Activated effector memory CD4-positive, alpha-beta T cell treated with Interleukin-2 at 50 U/mL for 16 hours (primary cell): ENCODE measurements at places on chromosomes 6 and 20.

- DNase-seq = no peak
These were observed 13.0 kb downstream of the SLC2A4RG start for GRCh38 chr20:63752411-63753101.

DNA sequence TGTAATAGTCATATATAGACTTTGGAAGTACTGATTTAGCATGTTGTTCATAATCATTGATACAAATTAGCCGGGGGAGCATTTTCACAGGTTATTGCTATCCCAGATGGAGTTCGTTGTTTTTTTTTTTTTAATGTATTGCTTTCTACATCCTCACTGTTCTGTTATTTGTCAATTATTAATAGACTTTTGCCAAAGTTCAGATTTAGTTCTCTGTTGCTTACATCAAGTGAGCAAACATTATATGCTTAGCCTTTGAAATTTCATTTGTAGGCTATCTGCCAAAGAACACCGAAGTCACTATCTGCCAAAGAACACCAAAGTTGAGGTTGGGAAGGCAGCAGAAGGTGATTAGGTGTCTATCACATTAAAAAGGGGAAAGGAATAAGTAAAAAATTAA lies at the start of gene HAO1:
Gene HAO1 (minus strand): TSS at position 118 of the 400 bp plus-strand sequence. CDS start 36 bp downstream, at position 82.
- no peak for DNase-seq

DNA sequence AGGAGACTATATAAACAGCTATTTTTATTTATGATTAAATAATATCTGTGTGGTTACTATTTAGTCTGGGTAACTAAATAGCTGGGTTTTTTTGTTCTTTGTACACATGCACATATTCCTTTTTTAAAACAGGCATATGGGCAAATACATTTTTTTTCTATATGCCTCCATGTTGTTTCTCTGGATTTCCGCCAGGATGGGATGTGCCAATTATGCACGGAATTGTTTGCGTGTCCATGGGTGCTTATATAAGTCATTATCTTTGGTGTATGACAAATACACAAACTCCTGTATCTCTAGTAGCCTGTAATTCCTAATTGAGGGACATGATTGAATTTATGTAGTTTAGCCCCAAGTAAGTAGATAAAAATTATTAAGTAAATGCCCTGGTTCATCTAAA lies 226.9 kb downstream of the BCKDHB start:
- DNase-seq = no peak

DNA sequence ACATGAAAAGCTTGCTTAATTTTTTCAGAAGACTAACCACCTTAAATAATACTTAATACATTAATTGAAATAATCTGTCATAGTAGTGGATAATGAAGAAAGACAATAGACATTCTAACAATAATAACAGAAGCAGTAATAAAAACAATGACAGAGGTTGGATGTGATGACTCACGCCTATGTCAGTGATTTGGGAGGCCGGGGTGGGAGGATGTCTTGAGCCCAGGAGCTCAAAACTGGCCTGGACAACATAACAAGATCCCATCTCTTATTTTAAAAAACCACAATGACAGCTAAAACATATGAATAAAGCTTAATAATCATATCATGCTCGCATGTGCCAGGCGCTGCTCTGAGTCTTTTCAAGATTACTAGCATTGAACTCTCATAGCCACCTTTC lies 105.5 kb downstream of the IPCEF1 start:
- DNase-seq = no peak

DNA sequence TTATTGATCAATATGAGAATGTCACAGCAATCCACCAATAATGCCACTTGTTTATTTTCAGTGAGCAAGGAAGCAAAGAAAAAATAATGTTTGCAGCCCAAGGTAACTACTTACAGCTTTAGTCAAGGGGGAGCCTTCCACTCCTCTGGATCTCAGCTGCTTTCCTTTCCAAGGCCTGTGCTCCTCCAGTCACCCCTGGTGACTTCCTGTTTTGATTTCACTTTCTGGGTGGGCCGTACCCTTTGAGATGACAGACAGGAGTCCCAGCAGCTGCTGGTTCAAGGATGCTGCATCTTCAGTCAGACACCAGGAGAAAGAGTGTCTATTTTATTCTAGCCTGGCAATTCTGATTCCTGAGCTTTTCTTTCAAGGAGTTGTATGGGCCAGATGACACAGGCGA lies 5.6 kb upstream of the VNN2 start:
- peak; percentile 7 for DNase-seq

- DNase-seq = no peak
These were observed 10.7 kb downstream of the PEDS1 start for GRCh38 chr20:50142812-50143211.

DNA sequence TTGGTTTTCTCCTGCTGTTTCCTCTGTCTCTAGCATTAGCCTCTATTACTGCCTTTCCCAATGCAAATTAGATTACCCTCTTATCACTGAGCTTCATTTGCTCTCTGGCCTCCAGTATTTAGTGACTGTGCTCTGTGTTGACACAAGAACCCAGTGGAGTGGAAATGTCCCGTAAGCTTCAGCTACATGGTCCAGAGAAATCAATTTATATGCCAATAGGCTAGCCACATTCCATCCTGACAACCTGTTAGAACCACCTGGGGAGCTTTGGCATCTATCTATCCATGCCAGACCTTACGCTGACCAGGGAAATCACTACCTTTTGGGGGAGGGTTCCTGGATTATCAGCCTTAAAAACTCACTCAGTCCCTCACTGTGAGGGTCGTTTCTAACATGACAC lies 459.6 kb downstream of the UTRN start:
- no peak for DNase-seq

DNA sequence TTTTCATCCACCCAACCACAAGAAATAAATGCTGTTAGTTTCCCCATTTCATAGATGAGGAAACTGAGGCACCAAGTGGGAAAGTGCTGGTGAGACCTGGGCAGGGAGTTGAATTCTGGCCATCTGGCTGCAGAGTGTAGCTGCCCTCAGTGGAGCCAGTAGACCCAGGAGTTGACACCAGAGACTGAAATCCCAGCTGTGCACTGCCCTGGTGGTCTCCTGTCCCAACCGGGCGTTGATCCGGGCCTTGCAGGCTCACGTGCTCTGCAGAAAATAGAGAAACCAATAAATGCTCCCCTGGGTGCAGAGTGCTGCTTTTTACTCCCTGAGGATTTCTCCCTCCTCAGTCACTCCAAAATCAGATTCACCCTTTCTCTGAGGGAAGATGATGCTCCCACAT lies 18.4 kb downstream of the HLA-F start:
- DNase-seq = no peak

- DNase-seq = no peak
These were observed 5.6 kb downstream of the ARID1B start for GRCh38 chr6:156782691-156783320.

DNA sequence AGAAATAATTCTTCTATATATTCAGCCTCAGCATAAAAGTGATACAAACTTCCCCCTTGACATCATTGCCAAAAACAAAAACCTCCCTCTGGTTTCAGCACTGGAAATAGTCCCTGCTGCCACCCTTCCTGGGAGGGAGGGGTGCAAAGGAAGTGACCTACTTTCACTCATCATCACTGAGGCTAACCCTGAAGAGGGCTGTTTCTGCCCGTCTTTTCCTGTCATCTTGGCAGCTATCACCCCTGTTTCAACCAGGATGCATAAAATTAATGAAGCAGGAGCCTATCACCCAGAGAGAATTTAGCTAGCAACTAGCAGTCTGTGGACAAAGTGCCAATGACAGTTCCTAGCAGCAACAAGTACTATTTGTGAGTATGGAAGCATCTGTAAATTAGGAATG lies 397.8 kb downstream of the LAMA2 start:
- DNase-seq = peak; percentile 35

- DNase-seq = no peak
These were observed 49.2 kb upstream of the ATXN1 start for GRCh38 chr6:16810411-16810810.

DNA sequence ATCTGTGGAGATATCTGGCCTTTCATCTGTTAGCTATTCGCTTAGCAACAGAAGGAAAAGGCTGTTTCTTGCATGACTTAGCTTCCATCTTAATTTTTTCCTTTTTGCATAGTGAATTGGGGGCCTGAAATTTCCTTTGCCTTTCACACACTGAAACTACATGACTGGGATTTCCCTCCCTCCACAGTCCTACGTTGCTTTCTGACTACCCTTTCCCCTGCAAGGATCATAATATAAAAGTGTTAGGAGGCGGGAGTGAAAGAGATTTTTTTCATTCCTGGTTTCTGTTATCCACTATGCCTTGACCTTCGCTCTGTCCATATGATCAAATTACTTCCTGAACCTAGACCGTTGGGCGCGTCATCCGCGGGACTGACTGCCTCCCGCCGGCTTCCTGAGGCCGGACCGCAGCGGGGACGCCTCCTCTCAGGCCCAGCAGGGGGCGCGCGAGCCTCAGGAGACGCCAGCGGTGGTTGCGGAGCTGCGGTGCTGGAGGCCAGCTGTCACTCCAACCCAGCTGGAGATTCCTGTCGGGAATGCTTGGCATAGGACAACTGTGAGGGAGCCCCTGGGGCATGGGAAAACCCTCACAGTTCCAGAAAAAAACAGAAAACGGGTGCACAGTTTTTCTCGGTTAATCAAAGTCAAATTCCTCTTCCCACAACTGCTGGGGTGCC lies 55.6 kb downstream of the MEP1A start:
- peak; percentile 19 for DNase-seq

DNA sequence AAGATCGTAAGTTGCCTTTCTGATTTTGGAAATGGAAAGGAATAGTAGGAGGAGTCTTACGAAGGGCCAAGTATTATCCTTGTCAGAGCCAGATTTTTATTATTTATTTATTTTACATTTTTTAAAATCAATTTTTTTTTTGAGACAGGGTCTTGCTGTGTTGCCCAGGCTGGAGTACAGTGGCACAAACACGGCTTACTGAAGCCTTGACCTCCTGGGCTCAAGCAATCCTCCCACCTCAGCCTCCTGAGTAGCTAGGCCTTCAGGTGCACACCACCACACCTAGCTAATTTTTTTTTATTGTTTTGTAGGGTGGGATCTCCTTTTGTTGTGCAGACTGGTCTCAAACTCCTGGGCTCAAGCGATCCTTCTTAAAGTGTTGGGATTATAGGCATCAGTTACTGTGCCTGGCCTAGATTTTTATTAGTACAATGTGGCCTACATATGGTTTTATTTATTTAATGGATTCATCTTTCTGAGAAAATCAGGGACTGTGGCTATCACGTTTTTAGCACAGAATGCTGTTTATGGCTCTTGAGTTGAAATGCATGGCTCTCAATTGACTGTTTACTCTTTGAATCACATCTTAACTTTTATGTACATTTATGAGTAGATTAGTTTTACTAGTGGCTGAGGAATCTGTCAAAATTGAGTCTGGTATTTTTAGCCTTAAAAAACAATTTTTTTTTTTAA lies 16.7 kb downstream of the CDC5L start:
- no peak for DNase-seq
